ENCODE measurements at places on chromosomes 6 and 20. TPM values are rescaled to one million over a fixed set of nuclear protein-coding genes. Genes with fewer than 3 reads are reported as not detected.

The RIN2 gene
- polyA plus RNA-seq: 24.4 TPM

The FUCA2 gene
- 3.0 TPM for polyA plus RNA-seq

The ASXL1 gene
- polyA plus RNA-seq: 45.9 TPM

The GHRH gene
- not detected for polyA plus RNA-seq

The LCA5 gene
- polyA plus RNA-seq: 13.2 TPM

The TMEM14B gene
- 182 TPM for polyA plus RNA-seq

The FAM184A gene
- polyA plus RNA-seq: 41.9 TPM
